Immature natural killer cell (primary cell): ENCODE measurements at places on chromosomes 5 and 9. TPM values are rescaled to one million over a fixed set of nuclear protein-coding genes. Genes with fewer than 3 reads are reported as not detected.

GRM6 gene
- not detected for polyA plus RNA-seq

PCDHA8 gene
- polyA plus RNA-seq = not detected

FST gene
- not detected for polyA plus RNA-seq

- no peak for DNase-seq
Measured at GRCh38 chr5:141870871-141871270, 7.3 kb downstream of the PCDH1 start.

DNA sequence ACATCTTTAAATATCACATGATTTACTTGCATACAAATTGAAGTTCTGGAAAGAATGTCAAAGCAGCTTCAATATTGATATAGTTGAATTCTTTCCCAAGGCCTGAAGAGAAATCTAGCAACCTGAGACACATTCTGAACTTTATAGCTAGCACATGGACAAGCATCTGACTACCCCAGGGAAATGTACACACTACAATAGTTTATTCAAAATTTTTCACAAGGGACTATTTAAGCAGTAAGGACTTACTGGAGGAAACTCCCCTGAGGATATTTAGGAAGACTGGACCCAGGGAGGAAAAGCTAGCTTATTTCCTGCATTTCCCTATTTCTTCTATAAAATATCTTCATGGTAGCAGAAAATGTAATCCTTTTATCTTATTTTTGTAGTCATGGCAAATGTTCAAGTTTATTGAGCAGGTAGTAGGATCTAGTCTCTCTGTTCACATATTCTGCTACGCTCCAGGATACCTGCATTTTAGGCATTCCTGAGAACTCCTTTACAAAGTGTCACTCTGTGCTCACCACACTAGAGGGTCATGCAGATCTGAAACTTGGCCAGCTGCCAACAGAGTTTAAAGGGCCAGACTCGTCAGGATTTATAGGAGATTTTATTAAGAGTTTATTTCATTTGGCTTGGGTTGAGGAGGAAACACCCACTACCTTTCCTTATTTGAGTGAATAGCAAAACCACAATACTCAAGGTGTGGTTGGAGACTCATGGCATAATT is 348.4 kb upstream of the FTMT start:
- DNase-seq = no peak

GRCh38 chr9:136623016-136623841 is 39.5 kb upstream of the EGFL7 start:
- no peak for DNase-seq

GRCh38 chr9:107587191-107587963 is 97.8 kb upstream of the KLF4 start:
- DNase-seq = no peak

APBA1 gene
- polyA plus RNA-seq = not detected

DNA sequence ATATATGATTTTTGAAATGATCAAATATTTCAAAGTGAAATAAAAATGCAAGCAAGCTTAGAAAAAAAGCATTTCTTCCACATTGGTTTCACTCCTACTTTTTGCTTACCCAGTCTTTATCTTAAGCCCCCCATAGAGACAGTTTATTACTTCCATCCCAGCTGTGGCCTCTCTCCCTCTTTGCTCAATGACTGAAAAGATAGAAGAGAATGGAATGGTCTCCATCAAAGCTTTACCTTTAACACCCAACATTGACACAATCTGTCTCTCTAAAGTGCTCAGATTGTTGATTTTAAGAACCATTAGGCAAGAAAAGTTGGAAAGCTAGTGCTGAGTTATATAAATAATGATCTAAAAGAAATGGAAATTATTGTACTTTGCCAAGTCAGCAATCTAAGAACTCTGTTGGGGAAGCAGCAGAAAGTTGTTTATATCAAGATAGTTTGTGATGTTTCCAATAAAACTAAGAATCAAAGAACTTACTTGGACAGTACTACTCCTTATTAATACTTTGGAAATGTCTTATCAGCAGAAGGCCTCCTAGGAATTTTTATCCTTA is 277.5 kb upstream of the NREP start:
- no peak for DNase-seq

GRCh38 chr5:117761186-117761585 is 1186.6 kb upstream of the SEMA6A start:
- DNase-seq = no peak

DNA sequence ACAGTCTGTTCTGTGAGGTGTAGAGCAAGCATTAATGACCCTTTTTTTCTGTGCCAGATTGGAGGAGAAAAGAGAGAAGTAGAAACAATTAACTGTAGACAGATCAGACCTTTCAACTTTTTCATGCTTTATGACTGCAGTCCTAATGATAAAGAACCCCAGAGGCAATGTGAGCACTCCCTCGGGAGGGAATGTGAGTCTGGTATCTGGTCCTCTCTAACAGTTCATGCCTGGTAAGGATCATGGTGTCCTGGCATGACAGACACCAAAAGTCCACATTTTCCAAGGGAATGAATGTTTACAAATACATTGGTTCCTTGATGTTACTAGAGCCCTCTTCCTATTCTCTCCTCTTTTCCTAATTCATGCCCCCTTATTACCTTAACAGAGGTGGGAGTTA is 70.3 kb downstream of the MTAP start:
- DNase-seq = no peak

LCN12 gene
- polyA plus RNA-seq = not detected

DNA sequence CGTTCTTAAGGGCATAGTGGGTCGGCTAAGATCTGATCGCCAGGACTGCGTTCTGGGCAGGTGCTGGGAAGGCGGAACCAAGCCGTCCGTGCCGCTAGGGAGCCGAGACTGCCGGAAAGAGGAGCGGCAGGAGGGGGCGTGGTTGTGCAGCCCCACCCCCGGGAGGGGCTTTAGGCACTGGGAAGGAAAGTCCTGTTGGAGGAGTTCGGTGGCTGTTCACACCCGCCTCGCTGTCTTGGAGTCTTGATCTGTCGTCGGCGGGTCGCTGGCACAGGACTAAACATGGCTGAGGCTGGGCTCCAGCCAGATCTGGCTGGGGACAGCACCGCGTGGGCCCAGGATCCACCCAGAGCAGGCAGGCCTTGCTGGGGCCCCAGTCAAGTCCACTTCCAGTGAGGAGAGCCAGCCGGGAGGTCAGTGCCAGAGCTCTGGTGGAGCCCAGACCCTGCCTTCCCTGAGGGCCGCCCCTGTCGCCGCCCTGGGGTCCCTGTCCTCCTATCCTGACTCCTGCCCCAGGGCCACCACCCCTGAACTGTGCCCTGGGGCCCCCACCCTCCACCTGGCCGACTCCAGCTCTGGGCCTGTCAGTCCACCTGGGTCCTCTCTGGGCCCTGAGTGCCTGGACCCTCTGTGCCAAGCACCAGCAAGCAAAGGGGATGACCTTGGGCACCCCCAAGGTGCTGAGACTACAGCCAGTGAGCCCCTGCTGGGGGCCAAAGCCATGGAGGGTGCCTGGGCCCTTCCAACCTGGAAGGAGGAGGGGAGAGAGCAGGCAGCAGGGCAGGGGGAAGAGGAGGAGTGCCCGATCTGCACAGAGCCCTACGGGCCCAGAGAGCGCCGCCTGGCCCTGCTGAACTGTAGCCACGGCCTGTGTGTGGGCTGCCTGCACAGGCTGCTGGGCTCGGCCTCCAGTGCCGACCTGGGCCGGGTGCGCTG is 4.5 kb downstream of the RNF208 start:
- no peak for DNase-seq

GRCh38 chr5:174732036-174733020 is 7.9 kb downstream of the MSX2 start:
- no peak for DNase-seq

GRCh38 chr5:53126521-53126920 is 17.0 kb upstream of the MOCS2 start:
- no peak for DNase-seq

GRCh38 chr5:180306796-180307195 is 14.9 kb upstream of the MAPK9 start:
- no peak for DNase-seq

DNA sequence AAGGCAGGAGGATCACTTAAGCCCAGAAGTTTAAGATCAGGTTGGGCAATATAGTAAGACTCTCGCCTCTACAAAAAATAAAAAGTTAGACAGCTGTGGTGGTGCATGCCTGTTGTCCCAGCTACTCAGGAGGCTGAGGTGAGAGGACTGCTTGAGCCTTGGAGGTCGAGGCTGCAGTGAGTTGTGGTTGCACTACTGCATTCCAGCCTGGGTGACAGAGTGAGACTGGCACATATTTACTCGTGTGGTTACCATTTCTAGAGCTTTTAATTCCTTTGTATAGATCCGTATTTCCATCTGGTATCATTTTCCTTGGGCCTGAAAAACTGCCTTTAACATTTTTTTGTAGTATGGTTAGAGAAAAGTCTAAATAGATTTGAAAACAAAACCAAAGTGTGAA is 7.8 kb downstream of the IL6ST start:
- DNase-seq = no peak

DNA sequence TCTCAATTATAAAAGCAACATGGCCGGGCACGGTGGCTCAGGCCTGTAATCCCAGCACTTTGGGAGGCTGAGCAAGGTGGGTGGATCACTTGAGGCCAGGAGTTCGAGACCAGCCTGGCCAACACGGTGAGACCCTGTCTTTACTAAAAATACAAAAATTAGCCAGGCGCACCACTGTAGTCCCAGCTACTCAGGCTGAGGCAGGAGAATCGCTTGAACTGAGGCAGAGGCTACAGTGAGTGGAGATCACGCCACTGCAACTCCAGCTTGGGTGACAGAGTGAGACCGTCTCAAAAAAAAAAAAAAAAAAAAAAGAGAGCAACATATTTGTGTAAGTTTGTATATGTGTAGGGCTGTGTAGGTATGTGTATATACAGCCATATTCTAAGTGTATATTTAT is 7.5 kb downstream of the RPS6 start:
- no peak for DNase-seq

- no peak for DNase-seq
Measured at GRCh38 chr9:76818271-76818670, 54.0 kb downstream of the PCA3 start.

- DNase-seq = peak; percentile 69
Measured at GRCh38 chr5:140351609-140352334, 5.4 kb upstream of the HBEGF start.

DNA sequence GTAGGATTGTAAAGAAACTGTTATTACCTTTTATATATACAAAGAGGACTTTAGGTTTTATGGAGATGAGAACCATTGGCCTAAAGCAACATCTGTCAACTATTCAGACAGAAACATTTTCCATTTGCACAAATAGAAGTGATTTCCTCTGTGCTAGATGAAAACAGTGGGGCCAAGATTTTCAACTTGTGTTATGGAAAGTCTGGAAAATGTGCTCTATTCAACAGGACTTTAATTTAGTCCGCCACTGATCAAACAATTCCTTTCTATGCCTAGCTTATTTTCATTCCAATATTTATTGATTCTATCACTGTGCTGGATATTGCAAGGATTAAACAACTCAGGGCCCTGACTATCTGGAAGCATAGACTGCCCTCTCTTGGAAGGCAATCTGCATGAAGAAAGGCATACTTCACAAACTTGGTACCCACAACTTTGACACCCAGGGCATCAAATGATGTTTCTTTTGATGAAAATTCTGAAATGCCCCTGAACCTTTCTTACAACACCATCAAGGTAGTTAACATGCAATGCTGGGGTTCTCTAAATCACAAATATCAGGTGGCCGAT is 126.6 kb upstream of the HMHB1 start:
- no peak for DNase-seq

DNA sequence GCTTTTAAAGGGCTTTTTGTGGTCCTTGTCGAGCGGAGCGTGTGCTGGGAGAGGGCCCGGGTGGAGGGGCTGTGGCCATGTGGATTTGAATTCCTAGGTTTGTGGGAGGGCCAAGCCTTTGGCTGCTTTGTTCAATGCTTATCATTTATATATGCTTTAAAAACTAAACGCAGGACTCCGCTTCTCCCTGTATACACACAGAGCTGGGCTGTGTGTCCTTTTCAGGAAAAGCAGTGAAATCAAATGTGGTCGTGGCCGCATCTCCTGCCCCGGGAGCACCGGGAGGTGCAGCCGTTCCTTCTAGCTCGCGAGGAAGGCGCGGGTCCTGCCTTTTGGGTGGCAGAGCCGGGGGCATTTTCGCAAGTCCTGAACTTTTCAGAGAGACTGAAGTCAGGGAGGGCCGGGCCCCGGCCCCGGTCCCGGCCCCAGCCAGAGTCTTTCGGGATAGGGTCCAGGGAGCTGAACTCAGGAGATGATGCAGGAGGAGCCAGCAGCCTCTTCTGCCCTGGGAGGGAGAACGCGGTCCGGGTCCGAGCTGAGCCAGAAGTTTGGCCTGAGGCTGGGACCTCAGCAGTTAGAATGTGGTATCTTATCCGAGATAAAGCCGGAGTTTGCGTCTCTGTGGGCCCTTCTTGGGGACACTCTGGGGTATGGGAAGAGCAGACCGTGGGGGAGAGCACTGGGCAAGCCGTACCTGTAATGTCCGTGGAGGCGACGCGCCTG is 158.8 kb downstream of the C9orf152 start:
- no peak for DNase-seq

DNA sequence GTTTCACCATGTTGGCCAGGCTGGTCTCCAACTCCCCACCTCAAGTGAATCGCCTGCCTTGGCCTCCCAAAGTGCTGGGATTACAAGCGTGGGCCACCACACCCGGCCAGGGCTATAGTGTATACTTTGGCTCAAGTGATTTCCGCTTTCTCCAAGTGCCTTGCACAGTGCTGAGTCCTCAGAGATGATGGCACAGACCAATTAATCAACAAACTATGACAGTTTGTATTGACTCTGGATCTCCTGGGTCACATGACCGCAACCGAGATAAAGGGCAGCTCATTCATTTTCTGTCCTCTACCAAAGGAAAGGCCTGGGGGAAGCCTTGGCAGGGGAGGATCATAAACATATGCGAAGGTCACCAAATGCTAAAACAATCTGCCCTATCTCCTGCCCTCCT is 11.4 kb upstream of the LARP1 start:
- DNase-seq = no peak

DNA sequence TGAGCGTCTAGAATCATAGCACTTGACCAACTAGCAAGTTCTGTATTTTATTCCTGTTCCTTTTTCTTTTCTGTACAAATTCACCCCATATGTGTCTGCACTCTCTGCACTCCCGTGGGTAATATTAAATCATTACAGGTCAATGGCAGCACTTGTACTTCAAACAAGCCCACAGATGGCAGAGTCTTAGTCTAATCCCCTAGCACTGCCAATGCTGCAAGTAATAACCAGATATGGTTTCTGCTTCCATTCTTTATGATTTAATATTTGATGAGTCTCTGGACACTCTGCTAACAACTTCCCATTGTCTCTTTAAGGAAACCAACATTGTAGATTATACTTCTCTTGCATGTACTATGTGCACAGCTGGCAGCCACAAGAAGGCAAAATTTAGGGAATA is 343.8 kb upstream of the CHD1 start:
- DNase-seq = no peak

ACOT12 gene
- polyA plus RNA-seq = not detected

F12 gene
- 1.3 TPM for polyA plus RNA-seq

ARL10 gene
- 0.76 TPM for polyA plus RNA-seq

DNA sequence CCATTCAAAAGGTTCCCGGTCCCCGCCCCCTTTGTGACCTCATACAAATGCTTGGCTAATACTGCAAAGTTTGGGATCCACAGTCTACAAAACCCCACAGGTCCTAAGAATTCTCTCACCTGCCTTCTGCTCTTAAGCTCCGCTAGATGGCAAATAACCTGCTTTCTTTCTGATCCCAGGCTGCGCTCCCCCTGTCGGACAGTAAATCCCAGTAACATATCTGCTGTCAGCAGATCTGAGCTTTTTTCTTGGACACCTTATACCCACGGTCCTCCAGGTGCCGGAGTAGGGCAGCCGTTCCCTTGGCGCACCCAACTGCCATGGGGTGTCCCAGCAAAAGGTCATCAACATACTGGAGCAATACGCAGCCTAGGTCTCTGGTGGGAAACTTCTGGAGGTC is 39.0 kb upstream of the PPP1R26 start:
- DNase-seq = no peak
